ENCODE measurements at places on chromosomes 7 and 10. TPM values are rescaled to one million over a fixed set of nuclear protein-coding genes. Genes with fewer than 3 reads are reported as not detected.

FAM24A gene
- total RNA-seq: not detected

TCAF2 gene
- 6.7 TPM for total RNA-seq

RP9 gene
- 12.0 TPM for total RNA-seq

BZW2 gene
- 166 TPM for total RNA-seq

NME8 gene
- not detected for total RNA-seq

ZCWPW1 gene
- total RNA-seq: 4.9 TPM

DEPP1 gene
- total RNA-seq: 37.4 TPM

PLPP4 gene
- total RNA-seq: 0.19 TPM

KLLN gene
- 1.2 TPM for total RNA-seq

FOXI2 gene
- not detected for total RNA-seq

OR2A5 gene
- total RNA-seq: not detected

GLI3 gene
- 3.7 TPM for total RNA-seq

OPN4 gene
- total RNA-seq: not detected

NCAPG2 gene
- total RNA-seq: 15.5 TPM

IGF2BP3 gene
- 28.0 TPM for total RNA-seq

Data from myocyte (in vitro differentiated cells).